ENCODE measurements at places on chromosomes 11 and 22.

GRCh38 chr11:26753723-26754504 is 32.1 kb upstream of the SLC5A12 start:
- DNase-seq: no peak

DNA sequence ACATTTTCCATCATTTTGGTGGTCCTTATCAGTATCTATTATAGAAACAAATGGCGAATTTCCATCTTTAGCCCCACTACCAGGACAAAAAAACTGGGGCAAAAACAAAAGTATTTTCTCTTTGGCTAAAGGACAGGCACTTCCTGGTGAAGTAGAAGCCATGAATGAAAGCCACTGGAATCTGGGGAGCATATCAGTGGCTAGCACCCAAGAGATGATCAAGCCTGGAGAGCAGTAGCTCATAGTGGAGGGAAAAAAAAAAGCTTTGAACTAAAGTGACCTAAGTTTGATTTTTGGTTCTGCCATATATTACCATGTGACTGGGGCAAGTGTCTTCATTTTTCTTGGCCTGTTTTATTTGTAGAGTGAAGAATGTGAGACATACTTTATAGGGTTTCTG is 272.3 kb downstream of the GUCY1A2 start:
- DNase-seq: no peak

GRCh38 chr22:20430101-20430719 is 7.4 kb downstream of the SCARF2 start:
- peak; percentile 44 for DNase-seq

GRCh38 chr22:39690881-39691605 is 120.5 kb downstream of the CACNA1I start:
- DNase-seq: no peak

DNA sequence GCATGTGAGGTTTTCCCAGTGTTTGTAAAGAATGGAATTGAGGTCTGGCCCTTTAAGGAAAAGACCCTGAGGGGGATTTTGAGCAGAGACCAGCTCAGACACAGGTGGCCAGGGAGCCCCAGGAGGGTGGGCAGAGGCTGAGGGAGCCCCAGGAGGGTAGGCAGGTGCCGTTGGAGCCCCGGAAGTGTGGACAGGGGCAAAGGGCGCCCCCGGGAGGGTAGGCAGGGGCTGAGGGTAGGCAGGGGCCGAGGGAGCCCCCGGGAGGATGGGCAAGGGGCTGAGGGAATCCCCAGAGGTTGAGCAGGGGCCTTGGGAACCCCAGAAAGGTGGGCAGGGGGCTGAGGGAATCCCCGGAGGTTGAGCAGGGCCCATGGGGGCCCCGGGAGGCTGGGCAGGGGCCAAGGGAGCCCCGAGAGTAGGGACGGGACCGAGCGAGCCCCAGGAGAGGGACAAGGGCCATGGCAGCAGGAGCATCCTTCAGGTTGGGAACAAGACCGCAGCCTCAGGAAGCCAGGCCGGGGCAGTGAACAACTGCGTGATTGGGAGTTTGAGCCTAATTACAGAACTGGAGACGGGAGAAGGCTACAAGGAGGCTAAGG is 292.0 kb downstream of the BRD1 start:
- no peak for DNase-seq

DNA sequence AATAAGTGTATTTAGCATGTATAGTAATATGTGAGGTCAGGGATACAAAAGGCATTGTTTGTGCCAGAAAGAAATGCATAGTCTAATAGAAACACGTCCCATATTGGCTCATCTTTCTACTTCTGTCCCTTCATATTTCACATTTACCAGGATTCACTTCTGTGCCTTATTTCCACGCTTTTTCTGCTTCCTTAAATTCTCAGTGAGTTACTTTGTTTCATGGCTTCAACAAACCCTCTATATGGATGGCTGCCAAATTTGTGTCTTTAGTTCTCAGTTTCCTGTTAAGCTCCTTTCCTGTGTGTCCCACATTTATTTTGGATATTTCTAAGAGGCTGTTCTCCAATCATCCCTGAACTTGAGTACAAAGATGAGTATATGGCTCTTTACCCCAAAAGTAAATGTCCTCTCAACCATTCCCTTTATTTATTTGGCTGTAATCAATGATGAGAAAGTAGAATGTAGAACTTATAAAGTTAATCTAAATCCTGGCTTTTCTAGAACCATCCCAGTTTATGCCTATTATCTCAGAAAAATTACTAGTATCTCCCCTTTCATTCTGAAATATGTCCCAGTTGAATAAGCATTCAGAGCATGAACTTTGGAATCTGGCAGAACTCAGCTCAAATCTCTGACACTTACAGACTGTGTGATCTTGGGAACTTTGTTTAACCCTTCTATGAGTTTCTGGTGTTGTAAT is 23.5 kb downstream of the OR8B12 start:
- no peak for DNase-seq

- DNase-seq: no peak
These were observed 26.9 kb downstream of the MACROD1 start for GRCh38 chr11:64139049-64139448.

GRCh38 chr11:75816561-75817239 is 1.7 kb downstream of the UVRAG start:
- no peak for DNase-seq

All from 8988T (cell line).